ENCODE measurements at places on chromosomes 6 and 20. TPM values are rescaled to one million over a fixed set of nuclear protein-coding genes. Genes with fewer than 3 reads are reported as not detected.

Gene C20orf141
- total RNA-seq, result not detected

Gene PHACTR1
- total RNA-seq, result 13.2 TPM

Gene RUNX2
- total RNA-seq, result 11.8 TPM

Gene SLC32A1
- not detected for total RNA-seq

Gene AP5S1
- 14.1 TPM for total RNA-seq

Gene EYA2
- total RNA-seq, result 1.7 TPM

Gene SYNDIG1
- total RNA-seq, result 0.80 TPM

Gene ASIP
- not detected for total RNA-seq

Gene SAPCD1
- total RNA-seq, result 0.27 TPM

Gene LINC00237
- total RNA-seq, result not detected

Gene CDC40
- total RNA-seq, result 27.5 TPM

Gene MAFB
- 0.97 TPM for total RNA-seq

Gene FOXQ1
- 0.63 TPM for total RNA-seq

Gene VSX1
- not detected for total RNA-seq

Gene STMN3
- total RNA-seq, result 18.5 TPM

Gene SSTR4
- not detected for total RNA-seq

Gene PRSS35
- total RNA-seq, result not detected

Gene SEL1L2
- total RNA-seq, result not detected

Gene APCDD1L
- total RNA-seq, result 2.8 TPM

Gene HEY2
- total RNA-seq, result 0.77 TPM

Gene GLP1R
- not detected for total RNA-seq

Gene CYP24A1
- 1.0 TPM for total RNA-seq

Gene STX11
- total RNA-seq, result 6.3 TPM

Gene CNBD2
- 8.1 TPM for total RNA-seq

Gene BMP6
- 0.80 TPM for total RNA-seq

Gene CBLN4
- total RNA-seq, result under 0.01 TPM

Gene SMLR1
- not detected for total RNA-seq

Gene STXBP5
- total RNA-seq, result 22.7 TPM

Gene ORC3
- 44.2 TPM for total RNA-seq

Gene SYCP2
- total RNA-seq, result 1.7 TPM

Gene THEMIS
- not detected for total RNA-seq

Gene SLC22A7
- not detected for total RNA-seq

Gene MRS2
- 46.7 TPM for total RNA-seq

Gene KHDRBS2
- not detected for total RNA-seq

Gene METTL24
- total RNA-seq, result not detected

Gene CASP8AP2
- 12.3 TPM for total RNA-seq

Gene MAP3K7
- 16.8 TPM for total RNA-seq

Gene NRSN1
- not detected for total RNA-seq

Gene MATN4
- not detected for total RNA-seq

Gene CLDN20
- total RNA-seq, result 0.54 TPM

Data from Daoy (cell line).